T-helper 17 cell (primary cell): ENCODE measurements at places on chromosomes 6 and 20.

DNA sequence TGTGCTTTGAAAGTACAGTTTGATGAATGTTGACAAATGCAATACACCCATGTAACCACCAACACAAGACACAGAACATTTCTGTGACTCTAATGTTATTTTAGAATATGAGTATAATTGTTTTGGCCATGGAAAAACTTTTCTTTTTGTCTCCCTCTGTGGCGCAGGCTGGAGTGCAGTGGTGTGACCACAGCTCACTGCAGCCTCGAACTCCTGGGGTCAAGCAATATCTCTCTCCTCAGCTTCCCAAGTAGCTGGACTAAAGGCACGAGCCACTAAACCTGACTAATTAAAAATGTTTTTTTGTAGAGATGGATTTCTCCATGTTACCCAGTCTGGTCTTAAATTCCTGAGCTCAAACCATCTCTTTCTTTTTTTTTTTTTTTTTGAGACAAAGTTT lies 20.3 kb upstream of the BCAS4 start:
- no peaks in the 10 kb centered on the region for H3K36me3 ChIP-seq
- no peak overlapping the region for H3K4me3 ChIP-seq
- peaks cover 2% of the 10 kb centered on the region for H3K4me1 ChIP-seq
- H3K27ac ChIP-seq, result no peak overlapping the region
- DNase-seq, result no peak

DNA sequence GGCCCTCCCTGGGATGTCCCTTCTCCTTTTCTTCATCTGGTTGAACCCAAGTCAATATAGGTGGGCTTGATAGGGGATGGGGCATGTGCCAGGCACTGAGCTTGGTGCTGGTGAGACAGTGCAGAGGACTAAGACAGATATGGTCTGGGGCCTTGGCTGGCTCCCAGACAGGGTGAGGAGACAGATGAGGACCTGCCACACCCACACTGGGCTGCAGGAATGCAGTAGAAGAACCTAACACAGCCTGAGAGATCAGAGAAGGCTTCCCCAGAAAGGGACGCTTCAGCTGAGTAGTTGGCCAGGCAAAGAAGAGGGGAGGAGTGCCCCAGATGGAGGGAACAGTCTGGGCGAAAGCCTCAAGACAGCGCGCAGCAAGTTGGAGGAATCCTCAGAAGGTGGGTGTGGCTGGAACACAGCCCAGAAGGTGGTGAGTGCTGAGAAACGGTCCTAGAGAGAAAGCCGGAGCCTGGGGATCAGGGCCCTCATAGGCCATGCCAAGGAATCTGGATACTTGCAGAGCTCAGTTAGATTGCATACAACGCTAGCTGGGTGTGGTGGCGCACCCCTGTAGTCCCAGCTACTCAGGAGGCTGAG lies 26.4 kb downstream of the CD40 start:
- no peak overlapping the region for H3K4me3 ChIP-seq
- no peak for DNase-seq
- H3K36me3 ChIP-seq, result peaks cover 18% of the 10 kb centered on the region

DNA sequence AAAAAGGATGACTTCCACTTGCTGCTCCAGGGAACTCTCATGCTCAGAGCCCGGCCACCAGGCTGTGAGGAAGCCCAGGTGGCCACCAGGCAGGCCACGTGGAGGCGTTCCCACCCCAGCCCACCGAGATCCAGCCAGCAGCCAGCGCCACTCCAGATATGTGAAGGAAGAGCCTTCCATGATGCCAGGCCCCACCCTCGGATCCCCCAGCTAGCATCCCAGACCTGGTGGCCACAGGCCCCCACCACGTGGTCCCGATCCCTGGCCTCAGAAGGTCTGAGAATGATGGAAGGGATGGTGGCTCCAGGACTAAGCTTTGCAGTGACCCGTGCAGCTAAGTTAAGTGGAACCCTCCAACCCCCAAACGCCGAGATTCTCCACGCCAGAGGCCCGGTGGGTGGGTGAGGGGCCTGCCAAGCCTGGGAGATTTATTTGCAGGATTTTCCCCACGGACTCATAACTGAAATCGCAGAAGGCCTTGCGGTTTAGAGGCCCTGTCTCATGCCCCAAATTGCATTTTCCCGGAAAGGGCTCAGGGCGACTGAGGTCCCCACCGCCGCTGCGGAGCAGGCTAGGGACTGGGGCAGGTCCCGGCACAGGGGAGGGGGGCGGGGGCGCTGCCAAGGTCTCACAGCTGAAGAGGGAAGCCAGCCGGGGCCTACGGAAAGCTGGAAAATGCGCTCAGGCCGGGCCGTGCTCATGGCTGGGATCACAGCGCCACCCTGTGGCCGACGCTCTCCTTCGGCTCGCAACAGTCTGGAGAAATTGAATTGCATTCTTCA lies 31.1 kb upstream of the CST7 start:
- peak overlapping the region; percentile 24 for H3K27ac ChIP-seq
- peaks cover 4% of the 10 kb centered on the region for H3K4me1 ChIP-seq
- peaks cover 37% of the 10 kb centered on the region for H3K27me3 ChIP-seq
- H3K4me3 ChIP-seq, result no peak overlapping the region

GRCh38 chr6:24126586-24127192 lies 674 bp downstream of the NRSN1 start:
- H3K27me3 ChIP-seq, result no peaks in the 10 kb centered on the region
- no peak for DNase-seq
- H3K4me1 ChIP-seq, result no peaks in the 10 kb centered on the region
- H3K27ac ChIP-seq, result no peak overlapping the region
- no peaks in the 10 kb centered on the region for H3K36me3 ChIP-seq

GRCh38 chr20:774016-774659 lies 5.8 kb upstream of the SLC52A3 start:
- DNase-seq, result no peak
- H3K4me1 ChIP-seq, result no peaks in the 10 kb centered on the region
- H3K27ac ChIP-seq, result no peak overlapping the region
- peaks cover 51% of the 10 kb centered on the region for H3K27me3 ChIP-seq

- no peak overlapping the region for H3K4me3 ChIP-seq
- no peaks in the 10 kb centered on the region for H3K27me3 ChIP-seq
- DNase-seq, result peak; percentile 20
Observed at GRCh38 chr20:17617212-17617867, 47.5 kb downstream of the DSTN start.

- peaks cover 7% of the 10 kb centered on the region for H3K4me1 ChIP-seq
- DNase-seq, result no peak
- no peak overlapping the region for H3K27ac ChIP-seq
- H3K36me3 ChIP-seq, result no peaks in the 10 kb centered on the region
Observed at GRCh38 chr6:108737594-108738546, 110.4 kb upstream of the ARMC2 start.

DNA sequence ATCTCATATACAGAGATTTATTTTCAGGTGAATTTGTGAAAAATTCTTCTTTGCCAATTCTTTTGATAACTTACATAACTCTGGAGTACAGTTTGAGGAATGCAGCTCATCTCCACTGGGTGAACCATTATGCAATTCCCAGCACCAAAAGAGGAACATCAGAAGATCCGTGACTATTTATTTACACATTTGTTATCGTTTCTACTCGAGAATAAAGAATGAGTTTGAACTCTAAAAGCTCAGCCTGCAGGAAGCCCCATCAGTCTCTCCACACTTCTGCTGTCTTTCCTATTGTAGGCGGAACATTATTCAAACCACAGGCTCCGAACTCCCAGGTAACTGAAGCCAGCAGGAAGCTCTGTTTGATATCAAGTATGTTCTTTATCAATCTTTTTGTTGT lies 95.9 kb upstream of the IFNGR1 start:
- no peak for DNase-seq
- no peak overlapping the region for H3K27ac ChIP-seq
- peaks cover 5% of the 10 kb centered on the region for H3K27me3 ChIP-seq
- H3K4me3 ChIP-seq, result no peak overlapping the region

DNA sequence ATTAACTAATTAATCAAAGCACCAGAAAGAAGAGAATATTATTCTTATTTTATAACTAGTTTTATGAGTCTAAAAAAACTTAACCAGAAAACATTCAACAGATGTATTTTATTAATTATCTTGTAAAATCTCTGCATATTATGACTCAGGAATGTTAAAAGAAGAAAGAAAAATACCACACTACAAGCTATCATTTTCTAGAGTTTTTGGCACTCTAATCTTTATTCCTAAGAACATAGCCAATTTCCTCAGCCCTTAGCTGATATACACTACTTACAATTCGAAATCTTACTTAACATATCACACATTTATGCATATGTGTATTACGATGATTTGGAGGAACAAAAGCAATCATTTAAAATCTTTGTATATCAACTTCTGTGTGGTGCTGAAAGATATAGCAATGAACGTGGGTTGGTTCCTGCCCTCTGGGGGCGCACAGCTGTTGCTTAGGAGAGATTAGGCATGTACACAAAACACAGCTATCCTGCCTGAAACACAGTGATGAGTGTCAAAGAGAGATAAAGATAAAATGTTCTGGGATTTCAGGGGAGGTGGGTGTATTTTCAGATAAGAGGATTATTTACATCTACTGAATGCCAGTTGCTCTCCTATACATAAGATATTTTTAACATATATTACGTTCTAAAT lies 404.5 kb downstream of the SYNE1 start:
- peak overlapping the region; percentile 72 for H3K27ac ChIP-seq
- peaks cover 10% of the 10 kb centered on the region for H3K4me1 ChIP-seq
- no peak for DNase-seq

GRCh38 chr20:25378884-25379733 lies 11.5 kb downstream of the ABHD12 start:
- peak overlapping the region; percentile 1 for H3K27ac ChIP-seq
- peaks cover 21% of the 10 kb centered on the region for H3K4me1 ChIP-seq
- H3K36me3 ChIP-seq, result peaks cover 6% of the 10 kb centered on the region
- no peaks in the 10 kb centered on the region for H3K27me3 ChIP-seq

- peaks cover 50% of the 10 kb centered on the region for H3K4me1 ChIP-seq
- no peak overlapping the region for H3K4me3 ChIP-seq
- DNase-seq, result no peak
- H3K27ac ChIP-seq, result no peak overlapping the region
- peaks cover 6% of the 10 kb centered on the region for H3K36me3 ChIP-seq
Observed at GRCh38 chr6:87586371-87587077, 3.3 kb downstream of the RARS2 start.

- H3K4me3 ChIP-seq, result no peak overlapping the region
- no peaks in the 10 kb centered on the region for H3K36me3 ChIP-seq
- DNase-seq, result no peak
- peaks cover 18% of the 10 kb centered on the region for H3K27me3 ChIP-seq
Observed at GRCh38 chr6:95365454-95365853, 211.9 kb upstream of the MANEA start.

DNA sequence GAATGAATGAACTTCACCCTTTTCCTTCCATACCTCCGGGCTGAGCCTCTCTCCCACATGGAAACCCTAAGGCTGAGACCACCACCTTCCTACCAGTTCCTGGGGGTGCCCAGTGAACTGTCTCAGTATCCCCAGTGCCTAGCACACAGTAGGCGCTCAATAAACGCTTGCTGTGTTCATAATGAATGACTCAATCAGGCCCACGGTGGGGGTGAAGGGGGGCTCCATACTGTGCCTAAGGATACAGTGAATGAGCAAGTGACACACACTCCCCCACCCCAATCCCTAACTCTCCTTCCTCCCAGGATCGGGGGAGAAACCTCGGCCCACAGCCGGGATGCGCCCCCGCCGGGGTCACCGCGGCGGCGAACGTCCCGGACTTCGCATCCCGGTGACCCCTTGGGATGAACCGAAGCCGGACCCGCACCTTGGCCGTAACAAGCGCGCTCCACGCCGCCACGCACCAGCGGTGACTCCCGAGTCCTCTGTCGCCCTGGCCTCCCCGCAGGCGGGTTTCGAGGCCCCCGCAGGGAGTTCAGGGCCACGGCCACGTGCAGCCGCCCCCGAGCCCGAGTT lies 592 bp downstream of the KCNG1 start:
- peak overlapping the region; percentile 60 for H3K4me3 ChIP-seq
- H3K27me3 ChIP-seq, result peaks cover 72% of the 10 kb centered on the region
- DNase-seq, result no peak
- H3K36me3 ChIP-seq, result peaks cover 5% of the 10 kb centered on the region
